ENCODE measurements at places on chromosomes 2 and 18.

- no peak for DNase-seq
Measured at GRCh38 chr2:121279476-121280220, 5.4 kb downstream of the TFCP2L1 start.

- DNase-seq = no peak
Measured at GRCh38 chr18:9860682-9861081, 25.1 kb upstream of the TXNDC2 start.

- DNase-seq = peak; percentile 28
Measured at GRCh38 chr2:212402316-212402715, 136.3 kb downstream of the ERBB4 start.

- no peak for DNase-seq
Measured at GRCh38 chr18:43159086-43159770, 43.7 kb upstream of the RIT2 start.

DNA sequence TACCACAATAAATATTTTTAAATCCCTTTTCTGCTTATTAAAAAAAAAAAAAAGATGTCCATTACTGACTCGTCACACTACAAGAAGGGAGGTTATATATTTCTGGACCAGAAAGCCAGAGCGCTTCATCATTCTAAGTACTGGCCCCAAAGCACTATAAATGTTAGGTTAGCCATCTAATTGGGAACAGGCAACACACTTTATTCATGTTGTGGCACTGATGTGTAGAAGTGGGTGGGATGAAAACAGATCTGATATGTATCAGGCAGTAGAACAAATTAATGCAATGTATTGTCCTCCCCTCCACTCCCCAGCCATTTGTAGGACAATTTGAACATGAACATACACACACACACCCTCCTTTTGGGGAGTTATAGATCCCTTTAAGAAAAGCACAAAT is 24.4 kb downstream of the LANCL1 start:
- no peak for DNase-seq

GRCh38 chr2:228367356-228367755 is 185.9 kb upstream of the SPHKAP start:
- DNase-seq = no peak

- no peak for DNase-seq
Measured at GRCh38 chr2:156687715-156688114, 251.5 kb downstream of the GPD2 start.

- no peak for DNase-seq
Measured at GRCh38 chr18:49704334-49704733, 109.0 kb downstream of the ACAA2 start.
